Stimulated activated CD8-positive, alpha-beta memory T cell treated with anti-CD3 and anti-CD28 coated beads, Interleukin-4, amount 100 ng/mL, for 48 hours (primary cell): ENCODE measurements at places on chromosomes 7 and 10.

DNA sequence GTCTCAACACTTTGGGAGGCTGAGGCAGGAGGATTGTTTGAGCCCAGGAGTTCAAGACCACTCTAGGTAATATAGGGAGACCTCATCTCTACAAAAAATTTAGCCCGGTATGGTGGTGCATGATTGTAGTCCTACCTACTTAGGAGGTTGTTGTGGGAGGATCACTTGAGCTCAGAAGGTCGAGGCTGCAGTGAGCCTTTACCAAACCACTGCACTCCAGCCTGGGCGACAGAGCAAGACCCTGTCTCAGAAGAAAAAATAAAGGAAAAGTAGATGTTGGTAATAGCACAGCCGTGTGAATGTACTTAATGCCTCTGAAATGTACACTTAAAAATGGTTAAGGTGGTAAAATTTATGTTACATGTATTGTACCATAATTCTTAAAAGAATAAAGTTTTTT lies 25.3 kb downstream of the TIMM23 start:
- no peak for DNase-seq

- no peak for DNase-seq
Observed at GRCh38 chr10:15897287-15897686, 37.0 kb upstream of the MINDY3 start.

DNA sequence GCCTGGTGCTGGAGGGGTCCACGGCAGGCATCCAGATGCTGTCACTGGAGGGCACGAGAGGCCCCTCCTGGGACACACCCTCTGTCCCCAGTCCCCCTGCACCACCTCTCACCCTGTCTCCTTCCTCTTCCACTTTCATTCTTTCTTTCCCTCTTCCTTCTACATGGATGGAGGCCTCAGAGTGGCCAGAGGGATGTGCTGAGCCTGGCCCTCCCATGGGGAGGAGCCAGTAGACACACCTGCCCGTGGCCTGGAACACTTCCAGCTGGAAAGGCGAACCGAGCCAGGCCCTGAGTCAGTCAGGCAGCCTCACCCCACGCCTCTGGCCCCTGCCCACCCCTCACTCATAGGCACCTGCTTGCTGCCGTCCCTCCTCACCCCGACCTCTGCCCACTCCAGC lies 55.9 kb upstream of the MXI1 start:
- DNase-seq: no peak

GRCh38 chr7:1192171-1192676 lies 32.2 kb upstream of the ZFAND2A start:
- DNase-seq: no peak

DNA sequence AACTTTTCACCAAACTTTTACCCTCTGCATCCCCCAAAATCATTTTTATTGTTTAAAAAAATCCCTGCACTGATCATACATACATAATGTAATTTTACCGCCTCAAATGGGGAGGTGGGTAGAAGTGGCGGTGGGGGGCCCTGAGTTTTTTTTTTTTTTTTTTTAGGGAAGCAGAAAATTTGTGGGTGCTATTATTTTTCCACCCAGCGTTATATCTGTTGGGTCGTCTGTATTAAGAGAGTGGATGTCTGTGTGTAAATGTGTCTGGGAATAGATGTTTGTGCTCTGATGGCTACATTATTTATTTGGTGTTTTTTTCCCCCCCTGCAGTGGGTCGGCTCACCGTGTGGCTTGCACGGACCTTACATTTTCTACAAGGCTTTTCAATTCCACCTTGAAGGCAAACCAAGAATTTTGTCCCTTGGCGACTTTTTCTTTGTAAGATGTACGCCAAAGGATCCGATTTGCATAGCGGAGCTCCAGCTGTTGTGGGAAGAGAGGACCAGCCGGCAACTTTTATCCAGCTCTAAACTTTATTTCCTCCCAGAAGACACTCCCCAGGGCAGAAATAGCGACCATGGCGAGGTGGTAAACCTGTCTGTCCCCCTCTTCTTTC lies 438 bp downstream of the ARID5B start:
- peak; percentile 34 for DNase-seq

- DNase-seq: no peak
Observed at GRCh38 chr10:1762076-1762475, 24.8 kb upstream of the ADARB2 start.

DNA sequence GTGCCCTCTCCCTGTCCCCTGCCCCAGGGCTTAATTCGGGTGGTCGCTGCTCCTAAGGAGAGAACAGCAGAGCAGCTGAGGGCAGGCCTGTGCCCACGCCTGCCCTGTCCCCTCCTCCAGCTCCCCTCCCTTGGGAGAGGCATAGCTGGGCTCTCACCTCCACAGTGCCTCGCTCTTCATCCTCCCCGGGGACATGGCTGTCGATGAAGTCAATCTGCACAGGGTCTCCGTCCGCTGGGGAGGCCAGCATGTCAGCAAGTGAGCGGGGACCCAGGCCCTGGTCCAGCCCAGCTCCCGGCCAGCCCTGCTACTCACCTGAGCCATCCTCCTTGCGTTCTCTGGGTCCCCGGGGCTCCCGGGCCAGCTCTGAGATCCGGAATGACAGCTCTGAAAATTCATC lies 3.8 kb upstream of the SAP25 start:
- DNase-seq: no peak

- DNase-seq: no peak
Observed at GRCh38 chr10:89090756-89091445, 100.3 kb downstream of the FAS start.

GRCh38 chr7:87318741-87319140 lies 26.7 kb upstream of the CROT start:
- DNase-seq: no peak

- DNase-seq: no peak
Observed at GRCh38 chr7:46970476-46970875, 611.4 kb downstream of the TNS3 start.

DNA sequence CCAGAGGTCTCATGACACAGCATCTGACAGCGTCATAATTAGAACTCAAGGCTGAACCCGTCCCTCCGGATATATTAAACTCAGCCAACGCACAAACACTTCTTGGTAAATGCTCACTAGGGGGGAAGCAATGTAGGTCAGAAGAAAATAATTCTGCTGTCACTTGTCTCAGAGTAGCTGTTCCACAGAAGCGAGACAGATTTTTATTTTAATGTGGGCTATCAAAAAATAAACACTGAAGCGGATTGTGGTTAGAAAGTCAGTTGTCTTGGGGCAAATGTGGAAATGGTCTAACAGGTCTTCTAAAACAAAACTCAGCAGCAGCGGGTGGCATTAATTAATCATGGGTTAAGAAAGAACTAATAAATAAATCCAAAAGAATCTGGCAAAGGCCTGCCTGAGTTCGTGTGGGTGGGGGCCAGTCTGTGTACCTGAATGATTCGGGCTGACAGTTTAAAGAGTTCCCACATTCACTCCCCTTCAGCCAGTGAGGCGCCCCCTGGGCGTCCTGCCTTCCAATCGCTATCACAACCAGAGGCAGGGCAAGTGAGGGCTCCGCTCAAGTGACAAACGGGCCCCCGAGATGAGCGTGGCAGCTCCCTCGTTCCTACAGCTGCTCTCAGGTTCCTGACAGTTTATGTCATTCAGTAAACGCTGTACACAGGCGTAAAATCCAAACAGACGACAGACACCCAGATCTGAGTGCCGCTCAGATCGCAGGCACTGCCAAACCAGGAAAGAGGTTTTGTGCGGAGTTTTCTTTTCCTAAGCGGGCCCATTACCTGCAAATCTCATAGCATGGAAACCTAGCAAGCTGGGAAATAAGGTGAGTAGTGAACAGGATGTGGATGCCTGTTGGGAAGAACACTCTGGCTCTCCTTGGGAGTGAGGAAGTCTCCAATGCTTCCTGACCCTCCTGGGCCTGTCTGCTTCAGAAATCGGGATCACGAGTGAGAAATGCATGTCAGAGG lies 52.9 kb downstream of the NRAP start:
- no peak for DNase-seq

DNA sequence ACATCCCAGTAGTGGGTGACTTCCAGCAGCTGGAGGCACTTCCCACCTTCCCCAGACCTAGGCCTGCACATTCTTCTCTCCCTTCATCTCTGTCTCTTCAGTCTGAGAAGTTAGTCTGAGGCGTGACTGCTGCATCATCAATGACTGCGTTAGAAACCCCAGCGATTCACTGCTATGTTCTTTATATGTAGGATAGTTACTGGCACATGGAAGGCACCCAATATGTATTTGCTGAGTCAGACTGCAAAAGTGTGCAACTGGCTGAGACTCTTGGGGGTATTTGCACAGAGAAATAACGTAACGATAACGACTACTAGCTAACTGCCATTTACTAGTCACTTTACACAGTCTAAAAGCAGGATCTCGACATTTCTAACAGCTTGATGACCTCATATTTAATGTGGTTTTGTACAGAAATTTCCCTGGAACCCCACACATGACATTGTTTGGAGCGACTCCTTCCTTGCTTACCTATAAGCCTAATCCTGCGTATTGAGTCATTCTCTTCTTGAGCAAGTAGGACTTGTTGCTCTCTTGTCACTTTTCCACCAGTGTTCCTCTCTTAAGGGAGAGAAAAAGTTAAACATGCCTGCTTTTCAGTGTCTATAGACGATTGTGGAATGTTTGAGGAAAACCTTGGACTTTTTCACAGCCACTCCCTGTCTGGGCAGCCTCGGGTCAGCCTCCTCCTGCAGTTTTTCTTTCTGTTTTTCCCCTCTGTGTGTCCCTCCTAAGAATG lies 45.5 kb downstream of the THNSL1 start:
- no peak for DNase-seq

DNA sequence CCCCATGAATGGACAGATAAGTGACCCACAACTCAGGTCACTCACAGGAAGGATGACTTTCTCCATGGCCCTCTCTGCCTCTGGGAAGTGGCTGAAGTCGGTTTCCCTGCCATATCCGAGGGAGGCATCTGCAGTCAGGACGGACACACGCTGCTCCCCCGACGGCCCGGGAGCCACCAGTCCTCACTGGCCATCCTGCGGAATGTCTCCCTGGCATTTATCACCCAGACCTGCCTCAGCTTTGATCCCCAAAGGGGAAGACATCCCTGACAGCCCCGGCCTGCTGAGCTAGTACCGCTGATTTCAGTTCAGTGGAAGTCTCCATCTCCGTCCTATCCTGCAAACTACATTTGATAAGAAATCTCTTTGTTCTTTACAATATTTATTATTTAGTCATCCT lies 339.5 kb upstream of the MKI67 start:
- DNase-seq: no peak

DNA sequence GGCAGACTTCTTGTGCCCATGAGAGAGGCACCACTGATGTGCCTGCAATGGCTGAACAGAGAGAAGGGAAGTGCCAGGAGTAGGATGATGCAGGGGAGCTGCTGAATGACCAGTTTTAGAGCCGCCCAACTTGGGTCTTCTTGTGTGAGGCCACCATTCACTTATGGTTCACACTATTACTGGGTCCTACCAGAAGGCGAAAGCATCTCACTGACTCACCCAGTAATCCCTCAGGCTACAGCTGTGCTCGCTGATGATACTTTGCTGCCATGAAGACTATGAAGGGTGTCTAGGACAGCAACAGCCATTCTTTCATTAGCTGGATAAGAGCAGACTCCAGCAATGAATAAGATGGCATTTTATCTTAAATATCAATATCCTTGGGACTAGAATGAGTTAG lies 47.6 kb downstream of the PLXNA4 start:
- DNase-seq: no peak

- no peak for DNase-seq
Observed at GRCh38 chr7:141161550-141162535, 88.0 kb downstream of the TMEM178B start.

DNA sequence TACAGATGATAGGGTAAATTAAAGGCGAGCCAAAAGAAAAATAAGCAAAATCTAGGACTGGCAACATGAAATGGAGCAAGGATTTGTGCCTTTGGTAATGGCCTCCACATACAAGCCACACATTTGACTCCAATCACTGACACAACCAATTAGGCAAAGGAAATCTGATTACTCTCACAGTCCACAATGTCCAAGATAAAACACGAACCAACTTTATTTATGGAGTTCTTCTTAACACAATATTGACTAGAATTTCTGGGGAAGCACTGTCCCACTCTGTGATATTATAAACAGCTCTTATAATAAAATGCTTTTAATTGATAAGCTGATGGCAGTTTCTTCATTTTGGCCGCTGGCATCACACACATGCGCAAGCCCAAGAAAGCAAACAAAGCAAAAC lies 334.2 kb downstream of the ABCA13 start:
- DNase-seq: no peak

- no peak for DNase-seq
Observed at GRCh38 chr7:47327698-47328391, 254.1 kb downstream of the TNS3 start.

GRCh38 chr7:157596471-157596870 lies 259.7 kb downstream of the DNAJB6 start:
- DNase-seq: no peak

- DNase-seq: no peak
Observed at GRCh38 chr7:112362731-112363131, 87.5 kb upstream of the IFRD1 start.
